ENCODE measurements at places on chromosomes 12 and 14.
A peak's percentile ranks its signal among the peaks of the same experiment; 100 is the strongest.

GRCh38 chr12:12432364-12432763 is 75.5 kb downstream of the BORCS5 start:
- peaks cover 10% of the 10 kb centered on the region for H3K36me3 ChIP-seq
- no peaks in the 10 kb centered on the region for H3K4me1 ChIP-seq
- H3K27me3 ChIP-seq, result no peaks in the 10 kb centered on the region
- no peak overlapping the region for H3K27ac ChIP-seq

- peak overlapping the region; percentile 51 for H3K27ac ChIP-seq
- DNase-seq, result no peak
- peaks cover 13% of the 10 kb centered on the region for H3K4me1 ChIP-seq
- peaks cover 24% of the 10 kb centered on the region for H3K36me3 ChIP-seq
- H3K4me3 ChIP-seq, result no peak overlapping the region
- H3K27me3 ChIP-seq, result peaks cover 4% of the 10 kb centered on the region
These were observed 8.0 kb downstream of the CACNB3 start for GRCh38 chr12:48826209-48826855.

GRCh38 chr12:46920499-46920898 is 94.7 kb upstream of the SLC38A4 start:
- no peak overlapping the region for H3K4me3 ChIP-seq
- no peak for DNase-seq
- H3K4me1 ChIP-seq, result no peaks in the 10 kb centered on the region
- no peaks in the 10 kb centered on the region for H3K27me3 ChIP-seq
- H3K36me3 ChIP-seq, result no peaks in the 10 kb centered on the region

DNA sequence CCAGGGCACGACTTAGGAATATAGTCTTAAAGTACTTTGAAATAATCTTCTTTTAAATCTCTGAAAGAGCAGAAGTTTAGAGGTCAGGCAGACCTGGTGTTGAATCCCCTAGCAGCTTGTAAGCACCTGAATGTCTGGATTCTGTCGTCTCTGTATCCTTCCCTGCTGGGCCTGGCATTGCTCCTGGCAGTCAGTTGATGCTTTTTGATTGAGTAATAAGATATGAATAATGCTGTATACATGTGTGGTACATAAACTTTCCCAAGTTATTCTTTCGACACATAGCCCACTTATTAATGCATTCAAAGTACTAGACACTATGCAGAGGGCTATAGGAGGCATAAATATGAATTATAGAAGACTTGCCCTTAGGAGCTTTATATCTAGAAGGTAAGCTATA is 31.4 kb downstream of the EVL start:
- H3K36me3 ChIP-seq, result no peaks in the 10 kb centered on the region
- no peak for DNase-seq
- H3K27ac ChIP-seq, result no peak overlapping the region

DNA sequence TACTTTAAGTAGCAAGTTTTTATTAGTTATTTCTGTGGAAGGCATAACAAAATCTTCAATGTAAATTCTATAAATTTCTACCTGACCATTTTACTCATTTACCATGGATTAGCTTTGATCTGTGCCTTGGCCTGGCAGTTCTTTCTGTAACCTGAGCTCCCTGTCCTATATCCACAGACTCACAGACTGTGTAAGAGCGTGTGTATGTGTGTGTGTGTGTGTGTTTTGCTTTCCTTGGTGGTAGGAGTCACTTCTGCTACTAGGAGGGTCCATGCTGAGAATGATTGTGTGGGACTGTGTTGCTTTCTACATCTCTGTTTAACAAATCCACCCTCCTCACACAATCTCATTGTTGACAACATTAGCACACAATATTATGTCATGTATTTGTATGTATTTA is 221.2 kb upstream of the PELI2 start:
- H3K27ac ChIP-seq, result no peak overlapping the region
- no peak for DNase-seq
- H3K4me1 ChIP-seq, result peaks cover 27% of the 10 kb centered on the region
- no peak overlapping the region for H3K4me3 ChIP-seq
- no peaks in the 10 kb centered on the region for H3K27me3 ChIP-seq
- H3K36me3 ChIP-seq, result no peaks in the 10 kb centered on the region

DNA sequence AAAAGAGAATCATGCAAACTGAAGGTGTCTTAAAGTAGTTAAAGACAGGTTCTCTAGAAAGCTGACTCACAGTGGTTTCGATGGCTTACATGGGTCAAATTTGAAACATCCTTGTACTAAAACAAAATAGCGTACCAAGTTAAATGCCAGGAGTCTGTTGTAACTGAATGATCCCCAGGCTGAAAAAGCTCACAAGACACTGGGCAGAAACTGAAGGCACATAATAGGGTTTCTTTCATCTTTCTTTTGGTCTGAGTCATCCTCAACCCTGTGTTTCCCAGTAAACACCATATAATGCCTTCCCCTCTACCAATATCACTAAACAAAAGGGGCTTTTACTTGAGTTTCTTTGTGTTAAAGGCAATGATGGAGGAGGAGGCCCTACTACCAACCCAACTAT is 12.8 kb downstream of the ZFYVE1 start:
- H3K27ac ChIP-seq, result no peak overlapping the region
- no peak for DNase-seq
- no peaks in the 10 kb centered on the region for H3K27me3 ChIP-seq
- H3K4me3 ChIP-seq, result no peak overlapping the region

DNA sequence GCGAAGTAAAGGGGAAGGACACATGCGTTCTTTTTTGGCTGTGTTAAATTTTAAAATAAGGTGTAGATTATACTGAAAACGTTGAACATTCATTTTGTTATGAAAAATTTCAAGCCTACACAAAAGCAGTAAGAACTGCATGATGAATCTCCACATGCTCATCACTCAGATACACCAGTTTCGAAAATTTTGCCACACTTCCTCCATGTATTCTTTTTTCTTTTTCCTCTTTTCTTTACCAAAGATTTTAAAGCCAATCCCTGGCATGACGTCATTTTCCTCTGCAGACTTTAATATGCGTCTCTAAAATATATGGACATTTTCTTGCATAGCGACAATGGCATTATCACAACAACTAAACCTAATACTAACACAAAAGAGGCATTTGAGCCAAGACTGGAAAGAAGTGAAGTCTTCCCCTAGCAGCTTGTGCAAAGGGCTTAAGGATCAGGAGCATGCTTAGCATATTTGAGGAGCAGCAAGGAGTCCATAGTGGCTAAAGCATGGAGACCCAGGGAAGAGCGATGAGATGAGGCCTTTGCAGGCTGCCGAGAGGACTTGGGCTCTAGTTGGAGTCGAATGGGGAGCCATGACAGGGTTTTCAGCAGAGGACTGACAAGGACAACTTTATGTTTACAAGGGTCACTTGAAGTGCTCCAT is 111.9 kb downstream of the ERC1 start:
- no peak overlapping the region for H3K4me3 ChIP-seq
- no peak for DNase-seq
- H3K4me1 ChIP-seq, result peaks cover 31% of the 10 kb centered on the region
- no peaks in the 10 kb centered on the region for H3K27me3 ChIP-seq

DNA sequence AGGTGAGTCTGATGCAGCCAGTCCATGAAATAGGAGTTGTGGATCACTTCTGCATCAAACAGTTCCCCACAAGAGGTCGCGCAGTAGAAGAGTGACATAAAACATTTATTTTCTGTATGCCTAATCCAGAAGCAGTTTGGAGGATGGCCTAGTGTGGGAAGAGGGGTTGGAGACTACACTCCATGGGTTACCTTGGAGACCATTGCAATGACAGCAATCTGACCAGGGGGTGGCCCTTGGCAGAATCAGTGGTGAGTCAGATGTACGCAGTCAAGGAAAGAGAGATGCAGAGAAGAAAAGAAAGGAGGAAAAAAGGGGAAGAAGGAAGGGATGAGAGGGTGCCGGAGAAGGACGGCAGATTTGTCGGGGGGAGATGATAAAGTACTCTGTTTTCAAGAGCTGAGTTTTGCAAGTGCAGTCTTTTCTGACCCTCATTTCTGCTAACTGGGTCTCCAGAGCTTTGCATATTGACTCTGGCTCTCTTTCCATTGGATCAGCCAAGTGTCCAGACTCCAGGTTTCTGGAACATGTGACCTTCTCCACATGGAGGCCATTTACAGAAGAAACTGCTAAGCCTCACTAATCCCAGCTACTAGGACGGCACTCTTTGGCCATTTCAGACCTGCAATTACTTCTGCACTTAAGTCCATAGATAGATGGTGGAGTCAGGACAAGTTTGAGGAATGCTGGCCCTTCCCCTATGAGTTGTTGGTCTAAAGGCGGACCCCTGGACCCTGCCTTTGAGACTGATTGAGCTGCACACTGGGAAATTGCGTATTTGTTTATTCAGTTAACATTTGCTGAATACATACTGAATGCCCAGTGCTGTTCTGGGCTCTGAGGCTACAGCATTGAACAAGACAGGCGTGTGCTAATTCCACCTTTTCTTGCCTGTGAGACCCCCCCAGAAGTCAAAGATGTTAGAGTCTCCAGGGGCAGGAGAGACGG is 424.2 kb downstream of the BCL11B start:
- no peak for DNase-seq
- H3K27ac ChIP-seq, result no peak overlapping the region
- H3K36me3 ChIP-seq, result no peaks in the 10 kb centered on the region

- peaks cover 100% of the 10 kb centered on the region for H3K27me3 ChIP-seq
- H3K36me3 ChIP-seq, result no peaks in the 10 kb centered on the region
- H3K4me3 ChIP-seq, result peak overlapping the region; percentile 47
- peaks cover 73% of the 10 kb centered on the region for H3K4me1 ChIP-seq
These were observed 10.7 kb downstream of the TBX3 start for GRCh38 chr12:114673169-114673833.

DNA sequence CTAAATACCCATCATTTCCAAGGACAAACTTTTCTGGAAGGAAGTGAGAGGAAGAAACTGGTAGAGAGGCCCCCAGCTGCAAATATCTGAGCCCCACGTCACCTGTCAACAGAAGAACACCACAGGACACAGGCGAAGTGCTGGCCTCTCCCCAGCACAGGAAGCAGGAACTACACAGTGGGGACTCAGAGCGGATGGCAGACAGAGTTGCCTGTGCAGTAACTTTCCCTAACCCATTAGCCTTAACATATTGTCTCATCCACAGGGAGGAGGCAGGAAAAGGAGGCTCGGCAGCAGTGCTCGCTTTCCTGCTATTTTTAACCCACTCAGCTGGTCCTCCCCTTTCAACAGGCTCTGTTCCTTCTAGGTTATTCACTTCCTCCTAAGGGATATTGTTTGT is 111.5 kb upstream of the TMPO start:
- no peak overlapping the region for H3K4me3 ChIP-seq
- H3K4me1 ChIP-seq, result peaks cover 56% of the 10 kb centered on the region
- H3K27me3 ChIP-seq, result no peaks in the 10 kb centered on the region

- no peak overlapping the region for H3K4me3 ChIP-seq
- H3K27me3 ChIP-seq, result no peaks in the 10 kb centered on the region
- DNase-seq, result no peak
- 0 out of 2 replicates have a peak overlapping the region, but pooled peaks have one; percentile 82 for H3K27ac ChIP-seq
These were observed 167.4 kb upstream of the RGS6 start for GRCh38 chr14:71764701-71765382.

DNA sequence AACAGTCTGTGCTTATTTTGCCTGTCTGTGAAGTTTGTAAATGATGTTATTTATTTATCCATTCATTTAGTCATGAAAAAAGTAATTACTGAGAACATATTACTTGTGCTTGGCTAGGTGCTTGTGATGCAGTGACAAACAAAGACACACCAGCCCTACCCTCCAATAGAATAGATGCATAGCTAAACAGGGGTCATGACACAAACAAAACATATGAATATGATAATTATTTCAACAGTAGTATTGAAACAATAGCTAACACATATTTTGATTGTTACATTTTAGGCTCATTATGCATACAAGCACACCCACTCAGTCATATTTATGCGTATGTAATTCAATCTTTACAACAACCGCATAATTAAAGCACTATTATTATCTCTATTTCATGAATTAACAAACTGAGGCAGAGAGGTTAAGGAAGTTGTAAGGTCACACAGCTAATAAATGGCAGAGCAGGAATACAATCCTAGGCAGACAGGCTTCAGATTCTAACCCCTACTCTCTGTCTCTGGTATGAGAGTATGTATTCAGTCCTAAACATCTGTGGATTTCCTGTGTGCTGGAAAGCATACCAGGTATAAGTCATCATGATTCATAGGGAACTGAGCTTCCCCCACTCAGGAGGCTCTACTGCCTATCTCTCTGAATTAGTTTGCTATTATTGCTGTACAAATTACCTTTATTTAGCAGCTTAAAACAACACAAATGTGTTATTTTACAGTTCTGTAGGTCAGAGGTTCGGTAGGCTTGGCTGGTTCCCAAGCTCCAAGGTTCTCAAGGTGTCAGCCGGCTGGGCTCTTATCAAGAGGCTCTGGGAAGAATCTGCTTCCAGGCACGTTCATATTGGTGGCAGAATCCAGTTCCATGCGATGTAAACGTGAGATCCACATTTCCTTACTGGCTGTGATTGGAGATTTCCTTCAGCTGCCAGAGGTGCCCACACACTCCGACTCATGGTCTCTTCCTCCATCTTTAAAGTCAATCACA is 509.4 kb downstream of the GALC start:
- no peak overlapping the region for H3K27ac ChIP-seq
- DNase-seq, result no peak
- H3K4me3 ChIP-seq, result no peak overlapping the region
- H3K27me3 ChIP-seq, result no peaks in the 10 kb centered on the region
- H3K36me3 ChIP-seq, result no peaks in the 10 kb centered on the region
- no peaks in the 10 kb centered on the region for H3K4me1 ChIP-seq

DNA sequence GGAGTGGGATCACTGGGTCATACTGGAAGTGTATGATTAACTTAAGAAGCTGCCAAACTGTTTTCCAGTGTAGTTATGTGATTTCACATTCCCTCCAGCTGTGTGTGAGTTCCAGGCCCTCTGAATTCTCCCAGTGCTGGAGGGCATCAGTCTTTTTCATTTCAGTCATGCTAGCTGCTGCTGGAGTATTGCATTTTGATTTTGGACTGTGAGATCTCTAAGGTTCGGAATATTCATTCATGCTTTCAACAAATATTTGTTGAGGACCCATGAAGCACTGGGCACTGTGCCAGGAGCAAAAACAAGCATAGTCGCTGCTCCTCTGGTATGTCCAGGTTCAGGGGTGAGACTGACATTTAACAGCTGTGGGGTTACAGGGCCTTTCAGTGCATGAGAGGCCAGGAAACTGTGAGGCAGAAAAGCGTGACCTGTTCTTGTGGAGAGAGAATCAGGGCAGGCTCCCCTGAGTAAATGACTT is 133.2 kb downstream of the SCARB1 start:
- H3K27ac ChIP-seq, result no peak overlapping the region
- peaks cover 16% of the 10 kb centered on the region for H3K4me1 ChIP-seq
- no peak overlapping the region for H3K4me3 ChIP-seq
- no peak for DNase-seq
- H3K36me3 ChIP-seq, result no peaks in the 10 kb centered on the region

GRCh38 chr12:47848853-47849252 is 29.1 kb upstream of the HDAC7 start:
- H3K27me3 ChIP-seq, result peaks cover 2% of the 10 kb centered on the region
- no peak overlapping the region for H3K4me3 ChIP-seq
- no peaks in the 10 kb centered on the region for H3K36me3 ChIP-seq
- H3K27ac ChIP-seq, result no peak overlapping the region

- peaks cover 11% of the 10 kb centered on the region for H3K36me3 ChIP-seq
- H3K27ac ChIP-seq, result no peak overlapping the region
- H3K27me3 ChIP-seq, result peaks cover 4% of the 10 kb centered on the region
- H3K4me3 ChIP-seq, result no peak overlapping the region
- peaks cover 3% of the 10 kb centered on the region for H3K4me1 ChIP-seq
- DNase-seq, result peak; percentile 77
These were observed 33.4 kb upstream of the SYNDIG1L start for GRCh38 chr14:74459289-74459946.

Data from WTC11 (cell line).